ENCODE measurements at places on chromosomes 16 and 17.
A peak's percentile ranks its signal among the peaks of the same experiment; 100 is the strongest.

DNA sequence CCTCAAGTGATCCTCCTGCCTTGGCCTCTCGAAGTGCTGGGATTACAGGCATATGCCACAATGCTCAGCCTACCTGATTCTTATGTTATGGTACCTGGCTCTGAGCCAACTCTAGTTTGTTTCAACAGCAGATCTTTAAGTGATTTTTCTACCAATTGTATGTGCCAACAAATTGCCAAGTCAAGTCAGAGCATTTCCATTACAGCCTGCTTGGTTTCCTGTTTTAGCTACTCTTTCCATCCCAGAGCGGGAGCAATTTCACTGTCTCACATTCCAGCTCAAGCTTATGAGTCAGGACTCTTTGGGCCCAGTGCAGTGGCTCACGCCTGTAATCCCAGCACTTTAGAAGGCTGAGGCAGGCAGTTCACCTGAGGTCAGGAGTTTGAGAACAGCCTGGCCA is 30.8 kb upstream of the RBBP6 start:
- DNase-seq: no peak

- no peak for DNase-seq
Measured at GRCh38 chr16:72898216-72898825, 149.6 kb downstream of the ZFHX3 start.

- DNase-seq: no peak
Measured at GRCh38 chr17:43907425-43907981, at the start of gene MPP2. TSS of gene MPP2 (minus strand) at chr17:43907536. CDS start at chr17:43904460, 3,076 bp downstream.

GRCh38 chr17:4950075-4950745 is 709 bp upstream of the ENO3 start:
- peak; percentile 29 for DNase-seq

Data from activated CD4-positive, alpha-beta T cell treated with anti-CD3 and anti-CD28 coated beads, Interleukin-2, Interleukin-4, amounts not matched to agents 100 ng/mL and 50 ng/mL, durations not matched to agents 16 hours and 8 hours (primary cell).